NCI-H1694 (cell line): ENCODE measurements at places on chromosomes 1 and 21.

DNA sequence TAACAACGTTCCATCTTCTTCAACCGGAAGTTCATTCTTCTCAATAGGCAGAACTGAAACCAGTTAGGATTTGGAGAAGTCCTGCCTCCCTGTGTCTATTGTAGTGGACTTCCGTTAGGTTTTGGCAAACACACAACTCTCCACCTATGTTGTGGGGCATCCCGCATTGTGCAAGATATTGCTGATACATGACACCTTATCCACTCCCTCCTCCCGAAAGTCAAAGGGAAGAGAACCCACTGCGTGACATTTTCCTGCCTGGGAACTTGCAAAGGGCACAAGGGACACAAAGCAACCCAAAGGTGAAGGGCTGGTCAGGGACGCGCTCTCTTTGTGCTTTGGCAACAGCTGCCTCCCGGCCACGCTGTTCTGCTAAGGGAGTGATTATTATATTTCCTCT is 164.8 kb downstream of the TPR start:
- no peak for DNase-seq

DNA sequence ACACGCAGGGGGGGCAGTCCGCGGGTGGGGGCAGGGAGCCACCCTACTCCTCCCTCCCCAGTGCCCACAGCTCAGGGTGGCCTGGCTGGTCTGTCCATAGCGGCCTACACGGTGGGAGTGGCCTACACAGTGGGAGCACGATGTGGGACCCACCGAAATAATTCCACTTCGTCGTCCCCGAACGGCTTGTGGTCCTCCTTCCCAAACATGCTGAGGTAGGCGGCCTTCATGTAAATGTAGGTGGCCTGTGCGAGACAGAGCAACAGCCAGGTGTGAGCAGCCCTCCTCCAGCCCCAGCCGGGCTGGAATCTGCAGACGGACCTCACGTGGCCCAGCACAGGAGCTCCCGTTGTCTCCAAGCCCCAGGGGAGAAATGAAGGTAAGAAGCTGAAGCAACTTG is 34.4 kb downstream of the TTC39A start:
- no peak for DNase-seq

GRCh38 chr1:152050886-152051675 is 14.3 kb upstream of the S100A11 start:
- DNase-seq, result no peak

DNA sequence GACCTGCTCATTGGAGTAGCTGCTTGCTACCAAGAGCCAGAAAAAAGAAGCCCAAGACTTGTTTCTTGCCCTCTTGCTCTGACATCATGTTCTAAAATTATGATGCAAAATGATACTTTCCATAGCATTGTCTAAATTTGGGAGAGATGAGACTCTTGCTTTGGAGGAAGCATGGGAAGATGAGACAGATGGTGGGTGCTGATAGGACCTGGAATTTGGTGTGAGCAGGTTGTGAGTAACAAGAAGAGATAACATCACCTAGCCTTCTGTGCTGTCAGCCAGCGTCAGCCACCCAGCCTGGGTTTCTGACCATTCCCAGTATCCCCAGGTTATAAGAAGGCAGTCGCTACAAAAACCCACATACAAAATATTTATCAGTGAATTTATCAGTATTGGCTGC is 67.1 kb upstream of the GCLM start:
- DNase-seq, result no peak

GRCh38 chr1:204426971-204427701 is 15.5 kb upstream of the PPP1R15B start:
- no peak for DNase-seq
